WTC11 (cell line): ENCODE measurements at places on chromosomes 12 and 14.

DNA sequence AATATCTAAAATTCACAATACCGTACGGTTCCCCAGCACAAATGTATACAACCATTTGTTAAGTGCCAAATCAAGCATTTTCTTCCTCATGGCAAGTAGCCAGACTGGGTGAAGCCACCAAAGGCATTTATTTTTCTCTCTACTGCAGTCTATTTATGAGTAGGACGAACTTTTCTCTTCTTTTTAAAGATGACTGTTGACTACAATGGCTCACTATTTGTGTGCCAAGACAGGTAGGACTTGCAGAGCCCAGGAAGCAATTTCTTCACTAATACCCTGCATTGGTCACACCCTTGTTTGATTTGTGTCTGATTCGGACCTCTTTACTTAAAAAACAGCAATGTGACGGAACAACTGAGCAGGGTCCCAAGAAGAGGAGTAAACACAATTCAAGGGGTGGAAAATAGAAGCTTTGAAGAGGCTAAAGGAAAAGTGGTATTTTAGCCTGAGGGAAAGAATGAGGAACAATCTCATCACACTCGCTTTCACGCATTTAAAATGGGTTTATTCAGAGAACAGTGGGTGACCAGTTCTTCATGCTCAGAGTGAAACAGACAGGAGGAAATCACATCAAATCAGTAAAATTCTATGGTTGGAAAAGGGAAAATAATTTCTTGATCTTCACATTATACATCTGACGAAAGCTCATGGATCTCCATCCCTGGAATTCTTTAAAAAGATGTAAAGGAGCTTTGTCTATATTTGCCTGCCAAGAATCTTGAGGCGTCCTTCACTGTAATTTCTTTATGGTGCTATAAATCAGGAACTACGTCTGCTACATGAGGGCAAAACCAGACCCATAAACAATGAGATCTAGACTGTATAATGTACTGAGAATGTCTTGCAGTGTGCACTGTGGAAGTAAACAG lies 183.8 kb downstream of the PPM1H start:
- no peaks in the 10 kb centered on the region; the same call in 1 of the 2 replicates for H3K27me3 ChIP-seq
- H3K27ac ChIP-seq = no peak overlapping the region
- H3K36me3 ChIP-seq = peaks cover 16% of the 10 kb centered on the region
- peaks cover 12% of the 10 kb centered on the region for H3K4me1 ChIP-seq

GRCh38 chr12:129964300-129964699 lies 60.5 kb upstream of the TMEM132D start:
- no peak overlapping the region for H3K27ac ChIP-seq
- DNase-seq = no peak
- H3K4me3 ChIP-seq = no peak overlapping the region
- peaks cover 5% of the 10 kb centered on the region for H3K4me1 ChIP-seq
- H3K36me3 ChIP-seq = peaks cover 56% of the 10 kb centered on the region

DNA sequence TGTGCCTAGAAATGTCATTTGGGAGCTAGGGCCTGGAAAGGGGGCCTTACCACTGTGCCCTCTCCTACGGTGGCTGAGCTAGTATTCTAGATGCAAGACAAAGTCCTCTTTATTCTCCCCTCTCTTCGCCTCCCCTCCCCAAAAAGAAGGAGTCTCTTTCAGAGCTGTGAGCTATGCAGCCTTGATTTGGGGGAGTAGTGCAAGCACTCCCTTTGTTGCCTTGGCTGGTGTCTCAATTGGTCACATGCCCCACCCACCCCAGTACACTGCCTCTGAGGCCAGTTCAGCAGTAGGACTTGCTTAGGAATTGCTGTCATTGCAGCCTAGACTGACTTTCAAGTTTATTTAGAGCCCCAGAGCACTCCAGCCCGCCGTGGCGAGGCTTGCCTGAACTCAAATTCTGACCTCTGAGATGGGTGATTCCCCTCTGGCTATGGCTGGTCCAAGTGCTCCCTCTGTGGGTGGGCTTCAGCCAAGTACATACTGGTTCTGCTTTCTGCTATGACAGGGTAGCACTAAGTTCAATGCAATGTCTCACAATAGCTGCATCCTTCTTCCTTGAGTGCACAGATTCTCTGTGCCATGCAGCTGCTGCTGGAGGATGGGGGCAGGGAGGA lies 37.0 kb upstream of the FBXO33 start:
- no peak overlapping the region for H3K4me3 ChIP-seq
- peaks cover 2% of the 10 kb centered on the region; the same call in 1 of the 2 replicates for H3K36me3 ChIP-seq
- H3K27me3 ChIP-seq = no peaks in the 10 kb centered on the region
- no peak overlapping the region; the same call in 1 of the 2 replicates for H3K27ac ChIP-seq
- H3K4me1 ChIP-seq = peaks cover 6% of the 10 kb centered on the region
- peak; percentile 56 for DNase-seq

DNA sequence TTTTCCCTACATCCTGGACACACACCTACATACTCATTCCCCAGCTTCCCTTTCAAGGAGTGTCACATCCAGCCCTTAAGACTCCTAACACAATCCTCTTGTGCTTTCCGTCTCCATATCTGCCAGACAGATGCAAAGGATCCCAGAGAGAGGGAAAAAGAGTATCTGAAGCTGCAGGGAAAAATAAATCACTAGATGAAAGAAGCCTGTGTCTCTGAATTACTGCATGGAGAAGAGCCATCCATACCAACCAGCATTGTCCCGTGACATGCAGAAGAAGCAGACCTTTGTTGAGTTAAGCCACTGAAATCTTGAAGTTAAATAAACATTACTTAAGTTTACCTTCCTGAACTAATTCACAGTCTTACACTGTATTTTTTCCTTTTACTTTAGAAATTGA lies 54.6 kb downstream of the GTF2A1 start:
- H3K27ac ChIP-seq = no peak overlapping the region
- H3K4me1 ChIP-seq = peaks cover 9% of the 10 kb centered on the region
- H3K36me3 ChIP-seq = no peaks in the 10 kb centered on the region
- H3K4me3 ChIP-seq = no peak overlapping the region
- no peaks in the 10 kb centered on the region; the same call in 1 of the 2 replicates for H3K27me3 ChIP-seq

GRCh38 chr14:37436519-37436918 lies 158.5 kb downstream of the FOXA1 start:
- H3K36me3 ChIP-seq = peaks cover 11% of the 10 kb centered on the region
- no peak overlapping the region for H3K4me3 ChIP-seq
- no peak for DNase-seq
- peaks cover 18% of the 10 kb centered on the region for H3K4me1 ChIP-seq
- no peak overlapping the region for H3K27ac ChIP-seq

GRCh38 chr12:122244565-122245371 lies 18.9 kb upstream of the DIABLO start:
- no peaks in the 10 kb centered on the region for H3K4me1 ChIP-seq
- no peak for DNase-seq
- H3K27ac ChIP-seq = no peak overlapping the region
- peaks cover 19% of the 10 kb centered on the region for H3K36me3 ChIP-seq

DNA sequence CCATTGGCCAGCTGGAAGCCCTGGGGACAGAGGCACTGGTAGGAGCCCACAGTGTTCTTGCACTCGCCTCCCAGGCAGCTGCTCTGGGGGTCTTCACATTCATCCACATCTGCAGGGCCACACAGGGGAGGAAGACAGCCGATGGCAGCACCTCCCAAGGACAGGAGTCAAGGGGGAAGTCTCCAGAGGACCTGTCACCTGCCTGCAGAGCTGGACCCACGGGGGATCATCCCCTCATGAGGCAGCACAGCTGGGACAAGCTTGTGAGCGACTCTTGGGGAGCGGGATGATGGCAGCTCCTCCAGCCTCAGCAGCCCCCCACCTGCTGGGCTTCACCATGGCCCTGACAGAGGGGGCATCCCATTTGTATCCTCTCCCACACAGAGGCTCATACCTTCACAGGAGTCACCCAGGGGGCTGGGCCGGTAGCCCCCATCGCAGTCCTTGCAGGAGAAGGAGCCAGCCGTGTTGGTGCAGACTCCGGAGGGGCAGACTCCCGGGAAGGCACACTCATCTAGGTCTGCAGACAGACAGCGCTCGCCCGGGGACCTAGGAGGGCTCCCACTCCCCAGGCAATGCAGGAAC lies 15.4 kb downstream of the ISCA2 start:
- peaks cover 27% of the 10 kb centered on the region for H3K4me1 ChIP-seq
- H3K36me3 ChIP-seq = no peaks in the 10 kb centered on the region
- H3K4me3 ChIP-seq = no peak overlapping the region

GRCh38 chr14:103788086-103788485 lies 59.3 kb downstream of the PPP1R13B start:
- no peak for DNase-seq
- H3K4me3 ChIP-seq = no peak overlapping the region
- H3K27me3 ChIP-seq = no peaks in the 10 kb centered on the region
- no peaks in the 10 kb centered on the region for H3K4me1 ChIP-seq
- H3K36me3 ChIP-seq = no peaks in the 10 kb centered on the region
